ENCODE measurements at places on chromosomes 7 and 10.

DNA sequence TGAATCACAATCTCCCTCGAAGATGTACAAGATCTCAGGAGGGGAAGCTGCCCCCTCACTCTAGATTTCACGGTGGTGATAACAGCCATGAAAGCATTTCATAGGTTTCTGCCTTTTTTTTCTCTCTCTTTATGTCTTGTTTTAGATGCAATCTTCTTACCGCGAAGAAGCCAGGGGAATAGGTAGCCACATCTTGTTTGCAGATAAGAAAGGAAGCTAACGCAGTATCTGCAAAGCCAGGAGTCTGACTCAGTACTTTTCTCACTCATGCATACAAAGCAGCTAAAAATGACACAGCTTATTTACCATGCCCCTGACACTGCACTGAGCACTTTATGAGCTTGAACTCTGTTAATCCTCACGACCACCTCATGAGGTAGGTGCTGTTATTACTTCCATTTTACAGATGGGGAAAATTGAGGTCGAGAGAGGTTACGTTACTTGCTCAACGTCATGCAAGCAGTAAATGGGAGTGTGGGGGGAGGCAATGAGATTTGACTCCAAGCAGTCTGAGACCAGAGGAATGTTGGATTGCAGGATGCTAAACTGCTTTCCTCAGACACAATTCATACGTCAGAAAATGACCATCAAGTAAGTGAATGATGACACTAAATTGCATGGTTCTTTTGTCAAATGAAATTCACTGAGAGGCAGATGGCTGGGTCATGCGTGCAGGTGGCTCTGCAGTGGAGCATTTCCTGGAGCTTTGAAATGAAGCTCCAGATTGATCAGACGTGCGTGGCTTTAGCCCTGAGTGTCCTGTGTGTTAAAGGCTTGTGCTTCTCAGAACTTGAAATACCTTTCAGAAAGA, 3.3 kb downstream of the MAP3K8 start:
- H3K4me1 ChIP-seq = peaks cover 12% of the 10 kb centered on the region
- peak overlapping the region; percentile 98 for H3K27ac ChIP-seq
- no peaks in the 10 kb centered on the region for H3K27me3 ChIP-seq
- peaks cover 50% of the 10 kb centered on the region for H3K36me3 ChIP-seq

- H3K4me1 ChIP-seq = peaks cover 21% of the 10 kb centered on the region
- no peaks in the 10 kb centered on the region for H3K36me3 ChIP-seq
- H3K27me3 ChIP-seq = no peaks in the 10 kb centered on the region
- H3K4me3 ChIP-seq = no peak overlapping the region
- no peak for DNase-seq
- H3K27ac ChIP-seq = peak overlapping the region; percentile 67
Observed at GRCh38 chr10:127992376-127992775, 85.5 kb downstream of the PTPRE start.

- DNase-seq = no peak
- H3K4me1 ChIP-seq = peaks cover 10% of the 10 kb centered on the region
- no peaks in the 10 kb centered on the region for H3K36me3 ChIP-seq
- H3K4me3 ChIP-seq = peak overlapping the region; percentile 93
Observed at GRCh38 chr10:73414230-73414945, 530 bp upstream of the ANXA7 start.

GRCh38 chr10:77892761-77893160, 33.8 kb downstream of the DLG5 start:
- peaks cover 3% of the 10 kb centered on the region for H3K4me1 ChIP-seq
- H3K36me3 ChIP-seq = no peaks in the 10 kb centered on the region
- no peaks in the 10 kb centered on the region for H3K27me3 ChIP-seq
- H3K27ac ChIP-seq = no peak overlapping the region

DNA sequence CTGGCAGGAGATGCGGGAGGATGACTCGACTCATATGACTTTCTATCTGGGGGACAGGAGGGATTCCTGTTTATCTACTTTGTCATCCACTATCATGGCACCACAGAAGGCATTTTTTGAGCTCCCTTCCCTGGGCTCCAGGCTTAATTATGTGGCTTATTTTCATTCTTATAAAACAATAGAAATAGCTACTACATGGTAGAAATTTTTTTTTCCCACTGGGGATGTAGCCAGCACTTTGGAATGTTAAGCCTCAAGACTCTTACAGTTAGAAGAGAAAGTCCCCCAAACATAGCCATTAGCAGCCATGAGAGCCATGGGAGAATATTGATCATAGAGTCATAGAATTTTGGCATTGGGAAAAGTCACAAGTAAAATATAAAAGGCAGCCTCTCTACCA, 14.6 kb upstream of the FAM180A start:
- DNase-seq = no peak
- no peak overlapping the region for H3K4me3 ChIP-seq
- H3K27me3 ChIP-seq = no peaks in the 10 kb centered on the region
- H3K27ac ChIP-seq = no peak overlapping the region
- peaks cover 5% of the 10 kb centered on the region for H3K4me1 ChIP-seq

- H3K27ac ChIP-seq = no peak overlapping the region
- no peak for DNase-seq
- no peak overlapping the region for H3K4me3 ChIP-seq
- H3K27me3 ChIP-seq = no peaks in the 10 kb centered on the region
- no peaks in the 10 kb centered on the region for H3K36me3 ChIP-seq
- no peaks in the 10 kb centered on the region for H3K4me1 ChIP-seq
Observed at GRCh38 chr10:7027913-7028808, 382.7 kb downstream of the SFMBT2 start.

DNA sequence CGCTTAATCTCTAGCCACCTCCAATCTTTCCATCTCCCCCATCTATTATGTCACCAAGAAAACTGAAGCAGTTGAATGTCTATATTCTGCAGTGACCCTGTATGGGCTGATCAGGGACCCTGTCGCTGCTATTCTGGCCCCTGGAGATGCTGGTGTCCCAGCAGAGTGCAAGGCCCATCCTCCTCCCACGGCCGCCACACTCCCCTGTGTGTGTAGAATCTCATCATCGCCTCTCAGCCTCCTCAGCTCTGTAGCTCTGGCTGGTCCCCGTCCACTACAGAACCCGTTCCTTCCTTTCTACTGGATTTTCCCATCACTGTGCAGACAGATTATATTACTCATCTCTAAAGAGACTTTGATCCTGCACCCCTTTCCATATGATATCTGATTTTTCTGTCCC, 235.8 kb upstream of the PFKP start:
- no peaks in the 10 kb centered on the region for H3K36me3 ChIP-seq
- H3K27me3 ChIP-seq = no peaks in the 10 kb centered on the region
- DNase-seq = no peak
- no peak overlapping the region for H3K4me3 ChIP-seq
- H3K4me1 ChIP-seq = no peaks in the 10 kb centered on the region
